Stimulated activated naive CD8-positive, alpha-beta T cell treated with anti-CD3 and anti-CD28 coated beads, Interleukin-15, amount 100 ng/mL, for 72 hours (primary cell): ENCODE measurements at places on chromosomes 5 and 9.

- DNase-seq = no peak
Observed at GRCh38 chr9:121616123-121616755, 35.2 kb upstream of the DAB2IP start.

DNA sequence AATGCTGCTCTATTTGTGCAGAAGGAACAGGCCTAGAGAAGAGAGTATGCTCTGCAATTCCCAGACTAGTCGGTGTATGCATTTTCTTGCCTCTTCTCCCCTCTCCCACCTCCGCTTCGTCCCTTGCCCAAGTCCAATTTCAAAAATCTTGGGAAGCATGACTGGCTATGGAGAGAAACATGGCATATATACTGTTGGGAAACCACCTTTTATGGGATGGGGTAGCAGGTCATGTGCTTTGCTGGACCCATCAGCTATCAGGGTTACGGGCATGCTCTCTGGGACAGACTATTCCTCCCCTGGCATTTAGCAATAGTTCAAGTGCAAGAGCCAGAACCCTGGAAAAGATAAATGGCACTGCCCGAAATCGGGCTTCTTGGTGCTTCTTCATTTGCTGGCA, 12.0 kb downstream of the ISL1 start:
- no peak for DNase-seq

- DNase-seq = no peak
Observed at GRCh38 chr9:10678790-10679189, 66.0 kb upstream of the PTPRD start.

DNA sequence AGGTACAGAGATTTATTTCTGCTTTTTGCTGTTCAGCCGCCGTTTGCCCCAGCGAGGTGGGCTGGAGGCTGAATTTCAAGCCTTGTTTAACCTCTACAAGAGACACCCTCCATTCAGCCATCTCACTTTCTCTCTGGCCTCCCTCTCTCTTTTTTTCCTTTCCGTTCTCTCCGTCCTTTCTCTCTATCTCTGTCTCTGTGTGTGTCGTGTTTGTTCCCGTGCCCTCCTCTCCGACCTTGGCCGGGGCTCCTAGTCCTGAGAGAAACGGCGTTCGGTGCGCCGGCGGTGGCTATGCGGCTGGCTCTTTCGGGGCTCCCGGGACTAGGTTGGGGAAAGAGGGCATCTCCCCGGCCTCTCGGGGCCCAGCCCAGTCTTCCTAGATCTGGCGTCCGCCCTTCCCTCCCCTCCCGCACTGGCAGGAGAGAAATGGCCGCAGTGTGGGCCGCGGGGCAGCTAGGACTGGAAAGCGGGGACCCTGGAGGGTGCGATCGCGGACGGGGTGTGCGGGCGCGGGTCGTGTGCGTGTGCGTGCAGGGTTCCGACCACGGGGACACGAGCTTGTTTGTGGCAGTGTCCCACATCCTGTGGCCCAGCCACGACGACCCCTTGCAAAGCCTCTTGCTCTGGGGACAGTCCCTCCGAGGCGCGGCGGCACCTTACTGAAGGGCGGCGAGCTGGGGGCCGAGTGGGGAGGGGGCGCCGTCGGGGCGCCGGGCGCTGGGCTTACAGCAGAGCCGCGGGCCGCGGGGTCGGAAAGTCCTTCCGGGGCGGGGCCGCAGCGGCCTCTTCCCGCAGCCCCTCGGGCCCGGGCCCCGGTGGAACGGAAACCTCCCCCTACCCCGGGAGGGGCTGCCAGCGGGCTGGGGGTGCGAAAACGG, 5.7 kb downstream of the LHX2 start:
- no peak for DNase-seq

DNA sequence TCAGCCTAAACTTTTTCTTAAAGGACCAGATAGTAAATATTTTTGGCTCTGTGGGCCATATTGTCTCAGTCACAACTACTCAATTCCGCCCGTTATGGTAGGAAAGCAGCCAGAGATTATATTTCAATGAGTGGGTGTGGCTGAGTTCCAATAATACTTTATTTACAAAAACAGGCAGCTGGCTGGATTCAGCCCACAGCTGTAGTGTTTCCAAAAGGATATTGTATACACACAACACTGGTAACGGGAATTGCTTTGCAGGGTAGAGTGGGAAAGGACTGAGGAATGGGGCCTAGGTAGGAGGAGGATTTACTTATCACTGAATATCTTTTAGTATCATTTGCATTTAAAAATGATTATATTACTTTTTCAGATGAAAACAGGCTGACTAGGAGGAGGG, 21.0 kb downstream of the GCNT4 start:
- DNase-seq = no peak

- no peak for DNase-seq
Observed at GRCh38 chr5:135829179-135829578, 5.3 kb upstream of the SLC25A48 start.

DNA sequence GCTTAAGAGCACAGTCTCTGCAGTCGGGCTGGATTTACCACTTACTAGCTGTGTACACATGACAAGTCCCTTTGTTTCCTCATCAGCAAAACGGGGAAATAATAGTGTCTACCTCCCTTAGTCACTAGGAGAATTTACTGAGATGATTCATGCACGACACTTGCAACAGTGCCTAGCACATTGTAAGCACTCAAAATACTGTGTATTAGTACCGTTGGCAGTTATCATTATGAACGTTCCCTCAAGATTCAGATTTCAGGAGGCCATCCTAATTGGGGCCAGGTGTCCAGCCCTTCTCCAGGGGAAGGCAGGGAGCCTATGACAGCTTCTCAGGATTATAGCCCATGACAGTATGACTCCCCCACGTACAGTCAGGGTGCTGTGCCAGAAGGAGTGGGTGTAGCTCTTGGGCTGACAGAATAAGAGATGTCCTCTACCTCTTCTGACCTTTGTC, 164.3 kb downstream of the DOCK2 start:
- DNase-seq = no peak

DNA sequence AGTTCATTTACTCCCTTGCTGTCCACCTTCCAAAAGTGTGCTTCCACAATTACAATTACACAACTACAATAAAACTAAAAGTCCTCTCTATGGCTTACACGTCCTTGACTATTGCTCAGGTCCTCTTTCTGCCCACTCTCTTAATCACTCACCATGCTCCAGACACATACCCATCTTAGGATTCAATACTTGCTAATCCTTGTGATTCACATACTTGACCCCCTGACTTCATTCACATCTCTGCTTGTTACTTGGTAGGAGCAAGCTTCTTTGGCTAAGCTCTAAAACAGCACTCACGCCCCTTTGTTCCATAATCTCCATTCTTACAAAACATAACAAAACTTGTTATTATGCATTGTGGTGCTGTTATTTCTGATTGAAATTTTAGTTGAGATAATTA, 215.8 kb downstream of the EDIL3 start:
- no peak for DNase-seq

GRCh38 chr5:64165500-64166200, at the start of gene RNF180:
Gene RNF180, plus strand, starts transcription at chr5:64165843. Its CDS starts 34,965 bp downstream, at chr5:64200808.
- DNase-seq = no peak
